ENCODE measurements at places on chromosomes 1 and 21.

- DNase-seq, result no peak
These were observed 12.3 kb downstream of the ERRFI1 start for GRCh38 chr1:8013800-8014199.

DNA sequence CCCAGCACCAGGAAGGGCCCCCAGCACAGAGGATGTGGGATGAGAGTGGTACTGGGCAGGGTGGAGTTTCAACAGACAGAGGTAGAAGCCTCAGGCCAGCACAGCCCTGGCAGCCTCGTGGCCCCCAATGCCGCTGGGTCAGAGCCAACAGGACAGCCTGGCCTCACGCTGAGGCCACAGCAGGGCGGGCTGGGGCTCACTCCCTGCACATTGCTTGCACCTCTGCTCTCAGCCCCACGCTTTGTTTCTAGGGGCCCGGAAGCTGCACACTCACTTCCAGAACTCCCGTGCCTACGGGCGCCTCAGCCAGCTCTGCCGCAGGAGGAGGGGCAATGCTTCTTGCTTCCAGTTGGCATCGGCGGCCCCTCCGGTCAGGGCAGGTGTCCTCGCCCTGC lies 72.9 kb downstream of the SIK1 start:
- DNase-seq, result no peak

DNA sequence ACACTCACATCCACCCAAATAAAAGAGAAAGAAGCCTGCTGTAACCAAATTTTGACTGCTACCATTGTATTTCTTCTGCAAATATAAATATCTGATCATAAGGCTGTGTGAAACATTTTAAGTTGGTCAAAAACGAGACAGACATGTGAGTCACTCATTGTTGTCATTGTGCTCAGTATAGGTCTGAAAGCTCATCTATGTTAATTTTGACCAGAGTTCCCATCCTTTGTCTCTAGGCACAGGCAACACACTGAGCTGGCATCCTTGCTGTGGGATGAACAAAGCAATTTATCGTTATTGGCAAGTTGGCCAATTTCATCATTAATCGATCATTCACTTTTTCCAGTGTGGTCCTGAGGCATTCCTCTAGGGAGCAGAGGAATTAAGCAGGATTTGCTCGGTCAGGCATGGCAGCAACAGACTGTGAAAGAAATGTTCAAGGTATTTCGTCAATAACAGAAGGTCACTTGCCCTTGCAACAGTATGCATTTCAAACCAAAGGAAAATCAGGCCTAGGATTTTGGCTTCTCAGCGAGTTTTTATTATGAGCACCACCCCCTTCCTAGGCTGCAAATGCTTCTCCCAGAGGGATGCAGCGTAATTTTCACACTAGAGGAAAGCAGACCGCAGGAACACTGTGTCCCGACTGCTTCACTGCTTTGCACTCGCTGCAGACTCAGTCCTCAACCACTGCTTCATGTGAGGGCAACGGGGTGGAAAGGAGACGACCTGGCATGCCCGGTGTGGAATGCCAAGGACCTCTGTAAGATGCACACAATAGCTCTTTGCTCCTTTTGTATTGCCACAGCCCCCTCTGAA lies 87.9 kb upstream of the SMYD2 start:
- no peak for DNase-seq

DNA sequence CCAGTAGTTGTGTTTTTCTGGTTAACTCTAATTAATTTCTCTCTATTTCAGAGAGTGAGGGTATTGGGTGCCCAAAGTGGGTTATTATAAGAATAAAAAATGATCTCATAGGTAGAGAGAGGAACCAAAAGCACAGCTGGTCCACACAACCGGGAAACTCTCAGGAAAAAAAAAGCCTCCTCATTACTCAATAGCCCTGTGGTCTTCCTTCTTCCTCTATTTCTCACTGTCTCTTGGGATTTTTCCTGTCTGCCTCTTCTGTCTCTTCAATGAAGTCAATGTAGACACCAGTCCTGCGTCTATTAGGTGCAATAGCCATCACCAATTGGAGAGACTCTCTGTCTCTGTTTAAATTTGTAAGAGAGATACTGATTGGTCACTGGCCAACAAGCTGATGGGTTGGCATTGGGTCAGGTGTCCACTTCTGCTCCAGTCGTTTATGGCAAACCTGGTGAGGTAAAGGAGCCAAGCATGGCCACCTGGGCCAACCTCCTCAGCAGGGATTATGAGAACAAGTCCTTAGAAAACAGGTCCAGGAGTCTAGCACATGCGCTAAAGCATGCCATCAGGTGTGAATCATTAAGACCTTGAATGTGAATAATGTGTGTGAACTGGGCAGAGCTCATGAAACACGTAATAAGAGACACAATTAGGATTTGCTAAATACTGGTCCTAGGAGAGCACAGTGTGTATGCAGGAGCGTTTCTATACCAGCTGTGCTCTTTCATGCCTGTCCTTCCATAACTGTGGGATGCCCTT lies 443.0 kb upstream of the RUNX1 start:
- peak; percentile 55 for DNase-seq

DNA sequence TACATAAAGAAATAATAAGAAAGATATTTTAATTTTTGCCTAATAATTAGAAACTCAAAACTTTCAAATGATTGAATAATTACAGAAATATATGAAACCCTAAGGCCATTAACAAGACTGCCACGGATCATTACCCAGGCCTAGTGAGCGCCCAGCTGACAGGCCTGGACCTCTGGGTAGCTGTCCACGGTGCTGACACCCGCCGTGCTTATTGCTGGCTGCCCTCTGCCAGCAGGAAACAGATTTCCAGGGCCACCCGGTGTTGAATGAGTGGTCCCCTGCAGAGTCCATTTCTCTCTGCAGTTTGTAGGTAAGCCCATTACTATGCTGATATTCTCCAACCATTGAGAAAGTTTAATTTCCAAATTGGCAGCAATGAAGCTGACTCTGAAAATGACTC lies 254.4 kb upstream of the GJB5 start:
- DNase-seq, result peak; percentile 23

All from epithelial cell of esophagus (primary cell).